ENCODE measurements at places on chromosomes 16 and 17.

- DNase-seq, result no peak
Measured at GRCh38 chr17:17300624-17301568, 2.3 kb upstream of the NT5M start.

DNA sequence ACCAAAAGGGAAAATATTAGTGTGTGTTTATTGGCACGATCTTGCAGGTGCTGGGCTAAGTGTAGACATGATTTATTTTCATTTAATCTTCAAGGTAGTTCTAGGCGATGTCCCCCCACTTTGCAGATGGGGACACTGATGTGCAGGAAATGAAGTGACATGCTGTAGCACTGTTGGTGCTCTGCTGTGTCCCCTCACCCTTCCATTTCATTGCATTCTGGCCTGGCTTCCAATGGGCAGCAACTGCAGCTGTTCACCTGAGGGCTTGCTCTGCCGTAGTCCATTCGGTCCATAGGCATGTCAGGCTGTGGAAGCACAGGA lies 123.9 kb downstream of the PRKCB start:
- no peak for DNase-seq

- DNase-seq, result no peak
Measured at GRCh38 chr16:68739964-68740627, 3.0 kb downstream of the CDH1 start.

DNA sequence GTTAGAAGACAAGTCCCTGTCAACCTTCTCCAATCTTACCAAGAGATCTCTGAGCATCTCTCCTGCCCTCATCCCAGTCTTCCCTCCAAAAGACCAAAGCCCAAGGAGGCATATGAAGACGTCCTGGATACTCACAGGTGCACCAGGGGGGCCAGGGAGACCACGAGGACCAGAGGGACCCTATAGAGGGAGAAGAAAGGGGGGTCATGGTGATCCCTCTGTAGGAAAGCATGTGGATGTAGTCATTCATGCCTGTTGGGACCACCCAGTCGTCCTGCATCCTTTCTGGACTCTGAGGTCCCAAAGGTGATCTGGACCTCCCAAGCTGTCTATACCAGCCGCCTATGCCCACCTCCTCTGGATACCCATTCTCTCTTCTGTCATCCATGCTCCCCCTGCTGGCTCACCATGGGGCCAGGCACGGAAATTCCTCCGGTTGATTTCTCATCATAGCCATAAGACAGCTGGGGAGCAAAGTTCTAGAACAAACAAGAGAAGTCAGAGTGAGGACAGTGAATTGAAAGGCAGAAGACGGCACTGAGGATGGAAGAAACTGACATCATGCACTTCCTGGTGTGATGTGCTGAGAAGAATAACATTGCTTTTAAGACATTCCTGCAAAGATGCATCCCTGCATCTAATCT lies 3.3 kb downstream of the COL1A1 start:
- DNase-seq, result peak; percentile 56

- DNase-seq, result no peak
Measured at GRCh38 chr16:16073891-16074881, 124.8 kb downstream of the ABCC1 start.

GRCh38 chr17:27540318-27541101 lies 84.3 kb downstream of the KSR1 start:
- no peak for DNase-seq

GRCh38 chr17:27986805-27987684 lies 55.4 kb upstream of the NLK start:
- no peak for DNase-seq

- DNase-seq, result no peak
Measured at GRCh38 chr16:78842950-78843349, 743.5 kb downstream of the WWOX start.

DNA sequence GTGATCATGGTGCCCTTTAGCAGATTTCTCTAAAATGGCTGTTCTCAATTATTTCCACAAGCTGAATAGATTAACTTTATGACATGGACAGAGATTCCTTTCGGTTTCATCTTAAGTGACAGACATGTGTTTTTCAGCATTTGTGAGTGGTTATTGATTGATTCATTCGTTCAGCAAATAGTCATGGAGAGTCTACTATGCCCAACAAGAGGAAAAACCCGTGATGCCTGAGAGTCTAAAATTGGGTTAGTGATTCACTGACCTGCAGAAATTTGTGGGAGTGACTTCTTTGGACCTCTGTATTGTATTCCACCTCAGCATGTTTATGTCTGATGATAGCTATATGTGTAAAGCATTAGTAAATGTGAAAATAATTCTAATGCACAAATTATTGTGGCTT lies 28.0 kb upstream of the DUSP14 start:
- no peak for DNase-seq

GRCh38 chr17:78432226-78433012 lies 54.0 kb downstream of the PGS1 start:
- no peak for DNase-seq
